ENCODE measurements at places on chromosomes 16 and 17.

DNA sequence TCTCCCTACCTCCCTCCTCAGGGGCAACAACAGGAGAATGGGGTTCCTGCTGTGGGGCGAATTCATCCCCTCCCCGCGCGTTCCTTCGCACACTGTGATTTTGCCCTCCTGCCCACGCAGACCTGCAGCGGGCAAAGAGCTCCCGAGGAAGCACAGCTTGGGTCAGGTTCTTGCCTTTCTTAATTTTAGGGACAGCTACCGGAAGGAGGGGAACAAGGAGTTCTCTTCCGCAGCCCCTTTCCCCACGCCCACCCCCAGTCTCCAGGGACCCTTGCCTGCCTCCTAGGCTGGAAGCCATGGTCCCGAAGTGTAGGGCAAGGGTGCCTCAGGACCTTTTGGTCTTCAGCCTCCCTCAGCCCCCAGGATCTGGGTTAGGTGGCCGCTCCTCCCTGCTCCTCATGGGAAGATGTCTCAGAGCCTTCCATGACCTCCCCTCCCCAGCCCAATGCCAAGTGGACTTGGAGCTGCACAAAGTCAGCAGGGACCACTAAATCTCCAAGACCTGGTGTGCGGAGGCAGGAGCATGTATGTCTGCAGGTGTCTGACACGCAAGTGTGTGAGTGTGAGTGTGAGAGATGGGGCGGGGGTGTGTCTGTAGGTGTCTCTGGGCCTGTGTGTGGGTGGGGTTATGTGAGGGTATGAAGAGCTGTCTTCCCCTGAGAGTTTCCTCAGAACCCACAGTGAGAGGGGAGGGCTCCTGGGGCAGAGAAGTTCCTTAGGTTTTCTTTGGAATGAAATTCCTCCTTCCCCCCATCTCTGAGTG, 5.9 kb upstream of the LASP1NB start:
- no peak for DNase-seq

- DNase-seq, result no peak
Observed at GRCh38 chr16:14301169-14302030, 230.3 kb downstream of the MRTFB start.

DNA sequence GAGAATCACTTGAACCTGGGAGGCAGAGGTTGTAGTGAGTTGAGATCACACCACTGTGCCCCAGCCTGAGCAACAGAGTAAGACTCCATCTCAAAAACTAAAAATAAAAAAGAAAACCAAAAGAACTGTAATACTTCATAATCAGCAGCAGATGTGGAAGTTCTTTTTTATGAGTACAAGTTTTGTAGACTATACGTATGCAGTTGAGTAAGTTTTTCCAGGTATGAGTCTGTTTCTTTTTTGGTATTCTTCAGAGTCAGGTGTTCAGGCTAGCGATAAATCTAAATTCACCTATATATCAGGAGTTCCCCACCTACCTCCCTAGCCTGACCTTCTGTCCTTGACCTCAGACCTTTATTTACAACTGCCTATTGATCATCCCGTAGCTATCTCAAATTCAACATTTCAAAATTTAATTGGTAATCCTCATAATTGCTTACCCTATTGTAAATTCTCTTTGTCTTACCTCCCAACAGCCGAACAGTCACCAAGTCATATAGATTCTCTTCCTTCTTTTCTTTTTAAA, 10.7 kb downstream of the DCTN5 start:
- DNase-seq, result no peak

DNA sequence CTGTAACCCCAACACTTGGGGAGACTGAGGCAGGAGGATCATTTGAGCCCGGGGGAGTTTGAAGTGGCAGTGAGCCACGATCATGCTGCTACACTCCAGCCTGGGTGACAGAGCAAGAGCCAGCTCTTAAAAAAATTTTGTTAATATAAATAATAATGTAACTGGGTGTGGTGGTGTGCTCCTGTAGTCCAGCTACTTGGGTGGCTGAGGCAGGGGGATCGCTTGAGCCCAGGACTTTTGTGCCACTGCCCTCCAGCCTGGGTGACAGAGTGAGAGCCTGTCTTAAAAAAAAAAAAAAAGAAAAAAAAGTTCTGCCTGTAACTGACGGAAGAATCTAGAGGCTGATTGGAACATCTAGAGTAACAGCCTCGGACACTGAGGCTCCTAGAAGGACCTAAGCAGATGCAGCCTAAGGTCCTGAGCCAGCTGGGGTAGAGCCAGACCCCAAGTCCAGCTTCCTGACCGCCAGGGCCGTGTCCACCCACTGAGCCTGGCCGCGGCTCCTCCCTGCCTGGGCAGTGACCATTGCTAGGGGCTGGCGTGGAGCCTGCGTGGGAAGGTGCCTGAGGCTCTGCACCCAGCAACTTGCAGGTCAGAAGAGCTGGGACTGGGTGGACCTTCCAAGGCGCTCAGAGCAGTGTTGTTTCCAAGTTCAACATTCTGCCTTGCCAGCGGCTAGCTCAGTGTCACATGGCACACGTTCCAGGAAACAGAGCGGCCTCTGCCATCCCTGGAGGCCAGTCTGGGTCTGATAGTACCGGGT, 209.4 kb upstream of the CIBAR2 start:
- no peak for DNase-seq

GRCh38 chr17:6775871-6776405, at the start of gene FBXO39:
Gene FBXO39, plus strand, starts transcription at chr17:6776215. Its CDS starts 3,654 bp downstream, at chr17:6779869.
- no peak for DNase-seq

GRCh38 chr16:26530584-26531289, 536.0 kb upstream of the C16orf82 start:
- no peak for DNase-seq

DNA sequence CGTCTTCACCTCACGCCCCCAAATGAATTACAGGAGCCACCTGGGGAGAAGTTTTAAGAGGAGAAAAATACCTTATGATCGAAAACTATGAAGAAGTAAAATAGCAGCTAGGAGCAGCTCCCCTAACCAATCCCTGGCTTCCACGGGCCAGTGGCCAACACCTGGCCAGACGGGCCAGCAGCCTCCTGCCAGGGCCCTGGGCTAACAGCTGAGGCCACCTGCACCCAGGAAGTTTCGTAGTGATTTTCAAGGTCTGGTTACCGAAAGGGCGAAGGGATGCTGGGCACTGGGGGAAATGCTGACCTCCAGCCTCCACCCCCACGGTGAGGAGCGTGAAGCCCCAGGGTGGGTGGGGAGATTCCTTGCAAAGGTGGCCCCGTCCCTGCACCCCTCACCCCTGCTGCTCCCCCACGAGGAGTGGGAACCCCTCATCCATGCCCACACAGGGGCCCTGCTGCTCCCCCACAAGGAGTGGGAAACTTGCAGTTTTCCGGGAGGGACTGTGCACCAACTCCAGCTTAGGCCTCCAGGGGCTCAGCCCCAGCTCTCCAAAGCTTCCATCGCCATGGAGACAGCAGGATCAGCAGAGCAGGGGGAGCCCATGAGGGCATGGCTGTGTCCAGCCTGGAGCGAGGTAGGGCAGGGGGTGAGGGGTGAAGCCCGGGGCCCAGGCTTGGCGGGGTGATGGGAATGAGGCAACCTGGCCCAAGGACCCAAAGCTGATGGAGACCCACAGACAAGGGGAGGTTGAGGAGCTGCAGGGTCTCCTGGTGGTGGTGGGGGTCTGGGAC, 31.9 kb upstream of the ACSF3 start:
- no peak for DNase-seq

- DNase-seq, result no peak
Observed at GRCh38 chr17:77831474-77832179, 126.9 kb upstream of the TNRC6C start.

GRCh38 chr16:888901-889570, 81.7 kb downstream of the LMF1 start:
- DNase-seq, result no peak

GRCh38 chr17:40100669-40101366, 429 bp upstream of the NR1D1 start:
- DNase-seq, result peak; percentile 92

DNA sequence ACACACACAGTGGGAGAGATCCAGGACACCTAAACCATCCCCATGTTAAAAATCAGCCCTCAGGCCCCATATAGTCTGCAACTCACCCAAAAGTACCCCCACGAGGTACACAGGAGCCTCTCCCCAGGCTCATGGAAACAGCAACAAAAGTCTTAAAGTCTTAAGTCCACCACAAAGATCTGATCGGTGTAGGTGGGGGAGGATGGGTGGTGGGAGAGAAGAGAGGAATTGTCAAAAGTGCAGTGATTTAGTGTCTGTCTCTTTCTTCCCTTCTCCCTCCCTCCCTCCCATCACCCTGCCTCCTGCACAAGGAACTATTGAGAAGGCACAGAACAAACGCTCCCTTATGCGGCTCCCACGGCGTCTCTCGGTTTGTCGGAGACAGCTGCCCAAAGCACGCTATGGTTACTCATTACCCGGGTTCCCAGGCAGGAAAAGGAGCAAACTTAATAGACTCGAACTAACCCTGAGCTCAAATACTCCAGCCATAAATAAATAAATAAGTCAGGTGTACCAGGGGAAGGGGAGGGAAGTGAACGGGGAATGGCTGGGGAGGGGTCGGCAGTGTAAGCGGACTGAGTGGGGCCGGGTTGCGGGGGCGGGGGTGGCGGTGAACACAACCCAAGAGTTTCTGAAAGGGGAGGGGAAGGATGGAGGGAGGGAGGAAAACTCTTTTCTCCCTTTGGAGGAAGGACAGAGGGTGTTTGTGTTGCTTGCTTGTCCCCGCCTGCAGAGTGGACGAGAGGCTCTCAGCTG, 477.4 kb downstream of the SLC39A11 start:
- DNase-seq, result no peak

GRCh38 chr16:14071576-14072271, 605 bp downstream of the MRTFB start:
- no peak for DNase-seq

- DNase-seq, result no peak
Observed at GRCh38 chr16:20348365-20349185, 3.9 kb downstream of the UMOD start.

GRCh38 chr16:9557713-9558112, 466.3 kb downstream of the HAPSTR1 start:
- no peak for DNase-seq

- DNase-seq, result no peak
Observed at GRCh38 chr17:57651451-57651850, 93.6 kb downstream of the CCDC182 start.

GRCh38 chr17:77444628-77444983, 303.8 kb downstream of the SEC14L1 start:
- no peak for DNase-seq

GRCh38 chr17:77426676-77427386, 286.1 kb downstream of the SEC14L1 start:
- no peak for DNase-seq

GRCh38 chr17:37488009-37488604, 1.6 kb upstream of the DUSP14 start:
- DNase-seq, result no peak

DNA sequence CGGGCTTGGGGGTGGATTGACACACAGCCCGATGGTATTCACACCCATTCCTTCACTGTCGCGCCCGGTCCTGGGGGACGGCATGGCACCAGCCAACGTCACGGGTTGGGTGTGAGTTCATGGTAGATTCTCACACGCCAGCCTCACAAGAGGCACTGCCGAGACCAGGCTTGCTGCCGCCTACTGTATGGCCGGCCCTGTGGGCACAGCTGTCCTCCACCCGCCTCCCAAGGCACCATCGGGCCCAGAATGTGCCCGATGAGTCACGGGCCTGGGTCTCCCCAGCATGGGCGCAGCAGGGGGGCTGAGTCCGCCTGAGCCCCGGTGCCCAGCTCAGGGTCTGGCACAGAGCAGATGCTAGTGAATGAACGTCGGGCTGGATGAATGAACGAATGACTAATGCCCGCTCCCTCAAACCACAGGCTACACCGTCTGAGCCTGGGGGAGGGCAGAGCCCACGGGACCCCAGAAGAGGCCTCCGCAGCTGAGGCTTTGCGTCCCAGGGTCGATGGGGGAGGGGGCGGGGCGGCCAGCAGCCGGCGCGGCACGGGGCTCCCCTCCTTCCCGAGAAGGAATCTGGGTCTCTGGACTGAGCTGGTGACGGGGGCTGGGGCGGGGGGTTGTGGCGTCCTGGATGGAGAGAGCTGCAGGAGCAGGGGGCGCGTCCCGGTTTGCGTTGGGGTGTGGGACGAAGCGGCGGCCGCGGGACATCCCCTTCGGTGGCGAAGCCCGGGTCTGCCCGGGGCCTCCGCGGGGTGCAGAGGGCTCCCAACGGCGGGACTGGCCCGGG, 829 bp downstream of the PITPNM3 start:
- DNase-seq, result no peak

- DNase-seq, result no peak
Observed at GRCh38 chr17:69528035-69528434, 113.5 kb downstream of the MAP2K6 start.

DNA sequence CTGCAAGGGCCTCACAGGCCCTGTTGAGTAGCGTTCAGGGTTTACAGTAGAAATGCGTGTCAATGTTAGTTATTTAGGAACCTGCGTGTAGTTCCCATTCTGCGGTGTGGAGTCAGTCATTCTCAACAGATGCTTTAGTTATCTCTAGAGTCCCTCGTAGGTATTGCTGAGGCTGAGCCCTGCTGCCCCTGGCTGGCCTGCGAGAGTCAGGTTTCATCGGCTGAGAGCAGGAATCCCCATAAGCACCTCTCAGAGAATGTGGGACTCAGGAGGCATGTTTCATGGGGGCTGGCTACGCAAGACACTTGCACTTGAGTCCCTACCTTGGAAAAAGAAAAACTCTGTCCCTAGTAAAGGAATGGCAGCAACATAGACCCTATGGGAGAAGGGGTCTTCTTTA, 347.5 kb upstream of the ASIC2 start:
- DNase-seq, result no peak

GRCh38 chr16:87369796-87370719, 13.5 kb downstream of the FBXO31 start:
- no peak for DNase-seq

GRCh38 chr16:55274391-55274790, 49.6 kb upstream of the IRX6 start:
- no peak for DNase-seq

DNA sequence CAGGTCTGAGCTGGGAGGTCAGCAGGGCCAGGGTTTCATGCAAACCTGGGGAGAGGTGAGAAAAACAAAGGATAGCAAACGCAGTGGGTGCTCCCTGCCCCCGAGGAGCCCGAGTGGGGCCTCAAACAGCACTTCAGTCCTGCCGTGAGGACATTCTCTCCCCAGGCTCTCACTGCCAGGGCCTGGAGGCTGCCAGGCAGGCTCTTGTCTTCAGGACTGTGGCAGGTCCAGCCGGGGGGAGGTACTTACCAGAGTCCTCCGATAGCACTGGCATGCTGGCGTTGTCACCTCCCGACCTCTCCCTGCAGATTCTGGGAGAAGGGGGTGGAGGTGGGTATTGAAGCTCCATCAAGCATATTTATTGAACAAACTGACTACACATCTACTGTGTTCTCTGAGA, 1.3 kb downstream of the MPP3 start:
- no peak for DNase-seq

DNA sequence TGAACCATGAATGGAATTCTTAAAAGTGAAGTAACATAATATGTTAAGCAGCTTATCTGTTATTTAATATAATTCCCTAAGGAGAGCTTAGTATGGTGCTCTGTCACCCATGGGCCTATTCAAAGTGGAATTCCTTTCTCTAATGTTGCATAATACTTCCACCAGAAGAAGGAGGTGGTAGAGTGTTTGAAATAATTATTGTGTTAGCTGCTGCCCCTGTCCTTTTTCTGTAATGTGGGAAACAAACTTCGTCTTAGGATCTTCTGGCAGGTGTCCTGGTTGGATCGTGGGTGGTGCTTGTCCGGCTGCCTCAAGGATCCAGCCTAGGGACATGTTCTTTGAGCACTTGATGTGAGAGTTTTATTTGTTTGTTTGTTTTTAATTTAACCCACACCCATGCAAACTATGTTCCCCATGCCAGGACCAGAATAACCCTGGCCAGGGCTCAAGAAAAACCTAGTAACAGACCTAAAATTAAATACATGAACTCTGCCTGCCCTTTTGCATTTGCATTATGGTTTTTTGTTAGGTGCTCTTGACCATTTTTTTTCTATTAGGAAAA, 46.1 kb downstream of the ZNRF1 start:
- no peak for DNase-seq
